ENCODE measurements at places on chromosomes 6 and 20.

- DNase-seq, result no peak
These were observed 147.2 kb downstream of the CFAP61 start for GRCh38 chr20:20199361-20200160.

- peak; percentile 40 for DNase-seq
These were observed 35.2 kb upstream of the TBC1D22B start for GRCh38 chr6:37222125-37222967.

DNA sequence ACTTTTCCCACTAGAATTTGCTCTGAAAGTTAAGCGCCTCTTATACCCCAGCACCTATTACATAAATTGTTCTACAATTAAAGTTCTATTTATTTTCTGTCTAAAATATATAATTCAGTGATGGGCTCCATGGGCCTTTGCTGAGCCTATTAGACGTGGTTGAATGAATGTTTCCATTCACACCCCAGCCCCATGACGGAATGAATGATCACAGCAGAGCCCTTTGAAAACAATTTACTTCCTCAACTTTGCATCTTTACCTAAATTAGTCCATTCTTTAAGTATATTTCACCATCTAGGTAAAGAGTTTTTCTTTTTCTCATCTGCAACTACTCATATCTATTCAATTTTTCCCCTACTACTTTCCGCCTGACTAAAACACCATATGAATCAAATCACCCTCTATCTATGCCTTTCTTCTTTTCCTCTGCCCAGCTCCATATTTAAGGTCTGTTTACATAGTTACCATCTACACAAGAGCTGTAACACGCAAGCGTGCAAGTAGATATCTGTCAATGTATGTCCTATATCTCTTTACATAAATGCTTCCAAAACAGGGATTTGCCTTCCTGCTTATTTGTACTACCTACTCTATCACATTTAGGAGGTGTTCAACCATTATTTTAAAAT, 69.7 kb downstream of the ECT2L start:
- no peak for DNase-seq

DNA sequence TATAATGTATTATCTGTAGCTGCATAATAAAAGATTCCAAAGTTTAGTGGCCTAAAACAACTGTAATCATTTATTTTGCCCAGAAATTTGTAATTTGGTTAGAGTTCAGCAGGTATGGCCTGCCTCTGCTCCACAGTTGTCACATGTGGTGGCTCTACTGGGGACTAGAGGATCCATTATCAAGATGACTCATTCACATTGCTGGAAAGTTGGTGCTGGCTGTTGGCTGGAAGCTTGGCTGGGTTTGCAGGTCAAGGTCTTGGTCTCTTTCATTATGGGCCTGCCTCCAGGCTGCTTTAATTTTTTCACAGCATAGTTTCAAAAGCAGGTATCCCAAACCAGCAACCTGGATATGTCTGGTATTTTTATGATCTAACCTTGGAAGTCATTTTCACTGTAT, 17.6 kb downstream of the TRDN start:
- no peak for DNase-seq

- DNase-seq, result no peak
These were observed 11.4 kb upstream of the IFNGR1 start for GRCh38 chr6:137230547-137230946.

- DNase-seq, result no peak
These were observed 53.0 kb upstream of the NOP56 start for GRCh38 chr20:2599288-2600006.

DNA sequence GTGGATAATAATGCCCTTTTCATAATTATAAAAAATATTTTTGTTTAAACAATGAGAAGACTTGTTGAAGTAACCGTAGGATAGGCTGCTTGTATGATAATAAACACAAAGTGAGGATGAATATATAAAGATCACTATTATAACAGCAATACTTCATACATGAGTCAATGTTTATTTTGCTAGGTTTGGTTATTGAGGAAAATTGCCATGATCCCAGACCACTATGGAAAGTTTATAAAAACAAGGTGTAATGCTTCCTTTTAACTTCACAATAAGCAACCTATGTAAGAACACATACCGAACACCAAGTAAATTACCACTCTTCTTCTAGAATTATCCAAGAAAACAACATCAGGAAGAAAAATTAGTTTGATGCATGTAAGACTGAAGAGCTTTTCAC, 495.3 kb upstream of the RNF217 start:
- no peak for DNase-seq

- no peak for DNase-seq
These were observed 189.7 kb downstream of the SYNDIG1 start for GRCh38 chr20:24658920-24659660.

DNA sequence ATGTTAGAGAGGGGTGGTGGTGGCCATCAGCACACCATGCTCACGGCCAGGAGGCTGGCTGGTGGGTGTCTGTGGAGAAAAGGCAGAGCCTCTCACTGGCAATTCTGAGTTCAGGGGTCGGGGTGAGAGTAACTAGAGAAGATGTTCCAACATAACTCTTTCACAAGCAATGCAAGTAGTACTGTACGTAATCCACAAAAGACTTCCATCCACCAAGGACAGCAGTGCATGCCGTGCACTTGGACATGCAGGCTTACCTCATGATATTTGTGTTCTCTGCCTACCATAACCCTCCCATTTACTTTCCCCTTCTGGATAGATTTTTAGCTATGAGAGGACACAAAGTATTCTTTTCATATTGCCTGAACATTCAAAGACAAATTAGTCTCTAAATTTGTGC, 51.3 kb downstream of the DCBLD1 start:
- DNase-seq, result no peak

DNA sequence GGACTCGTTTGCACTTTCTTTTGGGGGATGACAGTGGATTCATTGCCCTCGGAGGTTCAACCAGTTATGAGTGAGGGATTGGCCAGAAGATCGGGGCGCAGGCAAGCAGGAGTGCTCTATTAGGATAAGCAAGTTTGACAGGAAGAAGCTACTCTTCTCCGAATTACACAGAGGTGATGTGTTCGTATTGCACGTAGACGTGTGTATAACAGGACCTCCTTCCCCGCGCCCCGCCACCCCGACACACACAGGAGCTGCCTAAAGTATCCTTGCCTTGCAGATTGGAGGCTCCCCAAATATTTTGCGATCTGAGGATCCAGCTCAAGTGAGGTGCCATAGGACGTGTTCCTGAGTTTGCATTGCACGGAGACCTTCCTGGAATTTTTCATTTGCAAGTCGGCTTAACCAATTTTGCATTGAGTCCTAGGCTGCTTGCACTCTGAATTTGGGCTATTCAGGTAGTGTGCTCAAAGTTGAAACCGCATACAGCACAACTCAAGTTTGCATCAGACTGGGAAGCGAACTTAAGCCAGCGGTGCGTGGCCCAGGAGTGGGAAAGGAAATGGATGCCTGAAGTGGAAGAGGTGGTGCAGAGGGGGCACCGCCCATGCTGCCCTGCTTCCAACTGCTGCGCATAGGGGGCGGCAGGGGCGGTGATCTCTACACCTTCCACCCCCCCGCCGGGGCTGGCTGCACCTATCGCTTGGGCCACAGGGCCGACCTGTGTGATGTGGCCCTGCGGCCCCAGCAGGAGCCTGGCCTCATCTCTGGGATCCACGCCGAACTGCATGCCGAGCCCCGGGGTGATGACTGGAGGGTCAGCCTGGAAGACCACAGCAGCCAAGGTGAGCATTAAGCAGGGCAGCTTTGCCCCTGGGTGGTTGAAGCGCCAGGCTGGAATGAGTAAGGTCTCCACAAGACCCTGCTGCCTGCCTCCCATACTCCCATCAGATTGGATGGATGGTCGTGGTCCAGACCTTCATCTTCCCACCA, 770 bp downstream of the TCF19 start:
- DNase-seq, result no peak

DNA sequence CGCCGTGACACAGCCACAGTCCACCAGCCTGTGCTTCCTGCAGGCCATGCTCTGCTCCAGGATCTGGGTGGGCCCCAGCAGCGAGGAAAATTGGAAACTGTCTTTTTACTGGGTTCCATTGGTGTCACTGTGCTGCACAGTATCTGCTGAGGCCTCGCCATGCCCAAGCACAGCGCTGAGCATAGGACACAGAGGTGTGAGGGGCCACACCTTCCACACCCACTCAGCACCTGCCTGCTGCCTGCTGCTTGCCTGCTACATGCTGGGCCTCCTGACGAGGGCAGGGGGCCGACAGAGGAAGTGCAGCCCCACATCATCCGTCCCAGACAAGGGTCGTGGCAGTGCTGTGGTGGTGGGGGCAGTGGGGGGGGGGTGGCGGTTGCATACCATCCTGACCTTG, 173.0 kb upstream of the THBS2 start:
- DNase-seq, result no peak

GRCh38 chr6:34447910-34448309, 18.0 kb upstream of the PACSIN1 start:
- no peak for DNase-seq

GRCh38 chr20:8095648-8096572, 36.2 kb upstream of the PLCB1 start:
- no peak for DNase-seq

- no peak for DNase-seq
These were observed 29.3 kb upstream of the SSTR4 start for GRCh38 chr20:23005776-23006175.

DNA sequence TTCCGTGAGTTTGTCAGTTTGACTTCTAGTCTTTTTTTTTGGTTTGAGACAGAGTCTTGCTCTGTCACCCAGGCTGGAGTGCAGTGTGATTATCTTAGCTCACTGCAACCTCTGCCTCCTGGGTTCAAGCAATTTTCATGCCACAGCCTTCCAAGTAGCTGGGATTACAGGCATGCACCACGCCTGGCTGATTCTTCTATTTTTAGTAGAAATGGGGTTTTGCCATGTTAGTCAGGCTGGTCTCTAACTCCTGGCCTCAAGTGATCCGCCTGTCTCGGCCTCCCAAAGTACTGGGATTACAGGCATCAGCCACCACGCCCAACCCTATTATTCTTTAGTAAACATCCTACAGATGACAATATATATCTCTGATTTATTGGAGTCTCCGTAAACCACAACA, 506.5 kb downstream of the PREX1 start:
- DNase-seq, result no peak

DNA sequence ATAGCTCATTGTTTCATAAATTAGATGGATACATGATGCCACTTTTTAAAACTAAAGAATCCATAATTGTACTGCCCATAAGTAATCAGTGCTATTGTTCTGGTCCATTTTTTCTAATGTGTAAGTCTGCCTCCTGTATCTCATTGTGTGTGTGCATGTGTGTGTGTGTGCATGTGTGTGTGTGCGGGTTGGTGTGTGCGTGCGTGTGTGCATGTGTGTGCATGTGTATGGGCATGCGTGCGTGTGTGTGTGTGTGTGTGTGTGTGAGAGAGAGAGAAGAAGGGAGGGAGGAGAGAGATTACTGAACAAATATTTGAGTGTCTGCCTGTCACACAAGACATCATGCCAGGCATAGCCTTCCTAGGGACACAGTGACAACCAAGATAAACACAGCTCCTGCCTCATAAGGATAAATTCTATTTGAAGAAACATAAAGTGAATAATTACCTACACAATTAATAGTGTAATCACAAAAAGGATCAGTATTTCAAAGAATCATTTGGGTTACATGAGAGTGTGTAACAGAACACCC, 33.2 kb upstream of the RPS6KA2 start:
- no peak for DNase-seq

GRCh38 chr20:53413186-53413631, 180.4 kb downstream of the ZNF217 start:
- DNase-seq, result peak; percentile 16

DNA sequence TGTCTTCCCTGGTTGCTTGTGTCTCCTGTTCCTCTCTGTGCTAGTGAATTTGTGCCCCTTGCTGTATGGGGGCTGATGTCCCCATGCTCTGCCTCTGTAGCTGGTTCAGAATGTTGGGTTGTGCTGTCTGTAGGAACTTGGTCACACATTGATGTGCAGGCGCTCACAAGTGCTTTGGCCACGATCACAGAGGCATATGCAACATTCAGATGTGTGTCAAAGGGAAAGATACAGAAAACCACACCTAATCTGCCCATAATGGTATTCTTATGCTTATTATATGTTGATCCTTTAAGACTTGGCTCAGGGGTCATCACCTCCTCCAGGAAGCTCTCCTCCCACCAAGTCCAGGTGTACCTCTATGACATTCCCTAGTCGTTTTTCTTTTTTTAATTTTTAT, 17.1 kb upstream of the DHX35 start:
- DNase-seq, result no peak

DNA sequence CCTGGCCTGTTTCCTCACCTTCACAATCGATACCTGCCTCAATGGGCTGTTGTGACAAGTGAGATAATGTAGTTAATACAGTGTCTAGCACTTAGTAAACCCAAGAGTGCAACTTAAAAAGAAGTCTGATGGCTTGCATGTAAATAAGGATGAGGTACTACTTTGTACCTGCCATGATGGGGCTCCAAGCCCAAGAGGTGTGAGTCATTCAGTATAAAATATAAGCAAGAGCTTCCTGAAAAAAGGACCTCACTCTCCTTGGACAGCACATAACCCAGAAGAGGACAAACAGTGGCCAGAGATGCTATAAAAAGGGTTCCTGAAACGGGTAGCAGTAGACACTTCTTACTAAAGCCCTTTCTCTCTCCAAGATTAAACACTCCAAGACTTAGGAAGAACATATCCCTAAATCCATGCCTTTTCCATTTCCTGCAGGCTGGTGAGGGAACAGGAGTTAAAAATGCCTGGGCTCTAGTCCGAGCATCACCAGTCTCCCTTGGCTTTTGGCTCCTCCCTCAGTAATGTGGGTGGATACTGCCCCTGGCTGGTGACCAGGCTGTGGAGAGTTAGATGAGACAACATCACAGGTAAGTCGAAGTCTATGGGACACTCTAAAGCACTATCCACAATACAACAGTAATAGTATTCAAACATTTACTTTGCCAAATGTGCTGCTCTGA, 4.3 kb downstream of the UBE2V1 start:
- no peak for DNase-seq

DNA sequence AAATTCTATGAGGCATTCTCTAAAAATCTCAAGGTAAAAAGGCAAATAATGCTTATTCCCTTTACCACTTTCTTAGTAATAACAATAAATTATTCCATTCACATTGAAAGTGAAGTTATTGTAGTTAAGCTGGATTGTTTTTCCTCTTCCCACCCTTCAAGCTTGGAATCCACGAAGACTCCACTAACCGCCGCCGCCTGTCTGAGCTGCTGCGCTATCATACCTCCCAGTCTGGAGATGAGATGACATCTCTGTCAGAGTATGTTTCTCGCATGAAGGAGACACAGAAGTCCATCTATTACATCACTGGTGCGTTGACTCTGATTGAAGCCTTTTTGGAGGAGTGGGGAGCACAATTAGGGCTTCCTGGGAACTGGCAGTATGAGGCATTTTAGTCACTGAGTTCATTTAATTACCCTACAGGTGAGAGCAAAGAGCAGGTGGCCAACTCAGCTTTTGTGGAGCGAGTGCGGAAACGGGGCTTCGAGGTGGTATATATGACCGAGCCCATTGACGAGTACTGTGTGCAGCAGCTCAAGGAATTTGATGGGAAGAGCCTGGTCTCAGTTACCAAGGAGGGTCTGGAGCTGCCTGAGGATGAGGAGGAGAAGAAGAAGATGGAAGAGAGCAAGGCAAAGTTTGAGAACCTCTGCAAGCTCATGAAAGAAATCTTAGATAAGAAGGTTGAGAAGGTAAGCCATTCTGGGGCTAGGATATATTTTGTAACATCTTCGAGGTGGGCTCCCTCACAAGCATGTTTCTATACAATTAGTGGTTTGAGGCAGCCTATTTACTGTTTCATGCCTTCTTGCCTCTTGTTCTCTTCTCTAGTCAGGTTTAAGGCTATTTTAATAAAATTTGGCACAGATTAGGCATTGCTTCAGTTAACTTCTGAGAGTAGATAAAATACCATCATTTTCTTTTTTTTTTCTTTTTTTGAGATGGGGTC, 4.9 kb downstream of the HSP90AB1 start:
- no peak for DNase-seq
